ENCODE measurements at places on chromosomes 5 and 9. TPM values are rescaled to one million over a fixed set of nuclear protein-coding genes. Genes with fewer than 3 reads are reported as not detected.

Gene PCDH12
- total RNA-seq: 2.2 TPM

Gene RAI14
- 2.6 TPM for total RNA-seq

Gene DRD1
- total RNA-seq: not detected

Gene GRXCR2
- total RNA-seq: not detected

Gene FOXD4
- total RNA-seq: not detected

Gene SMIM33
- total RNA-seq: 0.37 TPM

Gene RBM27
- total RNA-seq: 28.9 TPM

Gene FCN2
- total RNA-seq: not detected

GRCh38 chr5:64260756-64261155 lies 95.1 kb downstream of the RNF180 start:
- no peaks in the 10 kb centered on the region for H3K4me1 ChIP-seq
- H3K4me3 ChIP-seq: no peak overlapping the region
- no peaks in the 10 kb centered on the region for H3K27me3 ChIP-seq
- no peaks in the 10 kb centered on the region for H3K36me3 ChIP-seq
- DNase-seq: no peak

- DNase-seq: no peak
- H3K27ac ChIP-seq: no peak overlapping the region
- H3K4me1 ChIP-seq: no peaks in the 10 kb centered on the region
- no peaks in the 10 kb centered on the region for H3K36me3 ChIP-seq
- H3K4me3 ChIP-seq: no peak overlapping the region
Measured at GRCh38 chr5:68134669-68135313, 80.8 kb upstream of the PIK3R1 start.

- no peaks in the 10 kb centered on the region for H3K36me3 ChIP-seq
- peaks cover 14% of the 10 kb centered on the region for H3K27me3 ChIP-seq
- H3K4me3 ChIP-seq: no peak overlapping the region
- no peaks in the 10 kb centered on the region for H3K4me1 ChIP-seq
- no peak for DNase-seq
- no peak overlapping the region for H3K27ac ChIP-seq
Measured at GRCh38 chr9:15329539-15330109, 22.6 kb upstream of the TTC39B start.

DNA sequence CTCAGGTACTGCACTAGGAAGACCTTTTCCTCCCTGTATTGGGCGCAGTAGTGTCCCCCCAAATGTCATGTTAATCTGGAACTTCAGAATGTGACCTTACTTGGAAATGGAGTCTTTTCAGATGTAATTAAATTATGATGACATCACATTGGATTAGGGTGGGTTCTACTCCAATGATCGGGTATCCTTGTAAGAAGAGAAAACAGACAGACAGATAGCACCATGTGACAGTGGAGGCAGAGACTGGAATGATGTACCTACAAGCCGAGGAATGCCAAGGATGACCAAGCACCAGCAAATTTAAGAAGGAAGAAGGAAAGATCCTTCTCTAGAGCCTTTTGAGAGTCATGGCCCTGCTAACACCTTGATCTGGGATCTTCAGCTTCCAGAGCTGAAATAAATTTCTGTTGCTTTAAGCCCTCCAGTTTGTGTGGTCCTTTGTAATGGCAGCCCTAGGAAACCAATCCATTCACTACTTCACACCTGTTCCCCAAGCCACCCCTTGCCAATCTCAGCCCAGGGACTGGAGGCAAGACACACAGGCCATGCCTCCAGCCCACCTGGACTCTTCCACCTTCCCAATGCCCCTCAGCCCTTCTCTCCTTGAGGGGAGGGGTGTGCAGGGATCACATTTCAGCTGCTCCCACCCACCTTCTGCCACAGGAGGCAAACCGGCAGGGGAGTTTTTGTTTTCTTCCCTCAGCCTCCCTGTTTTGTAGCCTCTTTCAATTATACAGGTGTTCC lies 1.6 kb downstream of the CCNJL start:
- H3K27ac ChIP-seq: no peak overlapping the region
- DNase-seq: no peak
- peaks cover 5% of the 10 kb centered on the region for H3K4me1 ChIP-seq
- no peak overlapping the region for H3K4me3 ChIP-seq
- no peaks in the 10 kb centered on the region for H3K36me3 ChIP-seq

GRCh38 chr5:72015103-72015548 lies 92.1 kb upstream of the MAP1B start:
- no peaks in the 10 kb centered on the region for H3K36me3 ChIP-seq
- H3K27ac ChIP-seq: no peak overlapping the region
- no peak overlapping the region for H3K4me3 ChIP-seq
- H3K4me1 ChIP-seq: no peaks in the 10 kb centered on the region
- DNase-seq: no peak
- H3K27me3 ChIP-seq: peaks cover 3% of the 10 kb centered on the region

GRCh38 chr5:180810210-180810958 lies 7.8 kb upstream of the MGAT1 start:
- peaks cover 21% of the 10 kb centered on the region for H3K36me3 ChIP-seq
- no peaks in the 10 kb centered on the region for H3K27me3 ChIP-seq
- DNase-seq: peak; percentile 98
- H3K4me3 ChIP-seq: peak overlapping the region; percentile 78

DNA sequence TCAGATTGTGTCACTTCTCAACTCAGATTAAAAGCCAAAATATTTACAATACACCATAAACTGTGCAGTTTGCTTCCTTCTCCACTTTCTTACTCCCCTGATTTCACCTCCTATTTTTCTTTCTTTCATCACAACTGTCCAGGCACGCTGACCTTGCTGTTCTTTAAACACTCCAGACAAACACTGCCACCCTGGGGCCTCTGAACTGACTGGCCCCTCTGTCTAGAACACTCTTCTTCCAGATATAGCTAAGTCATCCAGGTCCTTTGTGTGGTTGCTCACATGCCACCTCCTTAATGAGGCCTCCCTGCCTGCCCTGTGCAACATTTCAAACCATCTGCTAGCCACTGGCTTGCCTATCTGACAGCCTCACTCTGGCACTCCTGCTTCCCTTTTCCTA lies 46.6 kb downstream of the ATG10 start:
- H3K4me1 ChIP-seq: no peaks in the 10 kb centered on the region
- no peak overlapping the region for H3K4me3 ChIP-seq
- H3K27ac ChIP-seq: no peak overlapping the region
- DNase-seq: no peak

GRCh38 chr5:104184264-104184663 lies 621.7 kb upstream of the NUDT12 start:
- no peak overlapping the region for H3K27ac ChIP-seq
- no peaks in the 10 kb centered on the region for H3K4me1 ChIP-seq
- no peaks in the 10 kb centered on the region for H3K36me3 ChIP-seq
- H3K4me3 ChIP-seq: no peak overlapping the region
- H3K27me3 ChIP-seq: no peaks in the 10 kb centered on the region

DNA sequence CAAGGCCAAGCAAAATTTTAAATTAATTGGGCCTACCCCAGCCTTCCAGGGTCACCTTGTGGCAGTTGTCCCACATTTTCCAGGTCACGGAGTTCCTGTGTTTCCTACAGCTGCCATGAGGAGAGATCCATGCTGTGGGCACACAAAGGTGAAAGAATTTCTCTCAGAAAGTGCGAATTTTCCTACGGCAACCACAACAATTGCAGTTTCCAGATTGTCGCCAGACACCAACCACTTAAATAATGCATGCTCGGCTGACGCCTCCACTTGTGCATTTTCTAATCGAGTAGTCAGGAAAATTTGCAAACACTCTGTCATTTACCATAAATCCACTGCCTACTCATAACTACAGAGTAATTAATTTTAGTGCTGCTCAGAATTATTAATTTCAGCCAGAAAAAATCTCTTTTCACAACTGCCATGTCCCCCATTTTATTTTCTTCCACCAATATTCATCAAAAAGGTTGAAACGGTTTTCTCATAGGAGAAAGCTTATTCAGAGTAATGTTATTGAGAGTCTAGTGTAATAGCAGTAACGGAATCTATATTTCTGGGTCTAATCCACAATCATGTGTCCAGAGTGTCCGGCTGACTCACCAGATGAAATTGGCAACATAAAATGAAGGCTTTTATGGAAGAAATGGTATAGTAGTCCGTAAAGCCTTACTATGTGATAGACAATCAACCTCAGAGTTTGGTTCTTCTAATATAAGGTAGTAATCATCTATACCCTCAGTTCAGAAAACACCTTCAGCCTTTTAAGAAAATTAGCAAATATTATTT lies 389.8 kb downstream of the NR2F1-AS1 start:
- no peak overlapping the region for H3K27ac ChIP-seq
- no peaks in the 10 kb centered on the region for H3K4me1 ChIP-seq
- H3K36me3 ChIP-seq: no peaks in the 10 kb centered on the region
- H3K4me3 ChIP-seq: no peak overlapping the region

GRCh38 chr9:8980496-8981013 lies 1181.0 kb upstream of the DMAC1 start:
- no peaks in the 10 kb centered on the region for H3K27me3 ChIP-seq
- H3K4me1 ChIP-seq: no peaks in the 10 kb centered on the region
- no peak overlapping the region for H3K4me3 ChIP-seq
- no peak overlapping the region for H3K27ac ChIP-seq
- no peaks in the 10 kb centered on the region for H3K36me3 ChIP-seq
- DNase-seq: no peak

DNA sequence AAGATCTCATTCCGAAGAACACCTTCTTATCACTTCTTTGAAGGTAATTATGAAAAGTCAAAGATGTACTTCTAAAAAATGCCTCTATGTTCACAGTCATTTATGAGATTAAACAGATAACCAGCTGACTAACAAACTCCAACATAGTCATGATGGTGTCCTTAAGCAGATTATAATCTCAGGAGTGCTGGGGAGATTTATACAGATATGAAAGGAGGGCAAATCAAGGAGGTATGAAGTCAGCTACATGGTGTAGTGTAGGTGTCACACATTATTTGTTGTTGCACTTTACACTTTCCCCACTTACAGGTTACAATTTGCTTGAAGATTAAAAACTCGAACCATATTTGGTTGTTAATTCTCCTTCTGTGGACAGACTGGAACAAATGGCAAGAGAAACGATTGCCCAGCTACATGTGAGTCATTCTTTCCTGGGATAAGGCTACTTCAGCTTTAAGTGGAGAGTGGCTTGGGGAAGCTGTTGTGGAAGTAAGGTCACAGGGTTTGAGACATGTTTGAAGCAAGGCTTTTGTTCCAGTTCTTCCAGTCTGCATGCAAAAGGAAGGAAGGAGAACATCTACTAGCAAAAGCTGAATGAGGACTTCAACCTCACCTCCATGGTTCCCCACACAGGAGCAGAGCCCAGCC lies 320.1 kb downstream of the ADGRV1 start:
- no peak overlapping the region for H3K4me3 ChIP-seq
- peaks cover 40% of the 10 kb centered on the region for H3K27me3 ChIP-seq
- H3K27ac ChIP-seq: no peak overlapping the region
- DNase-seq: no peak
- H3K36me3 ChIP-seq: no peaks in the 10 kb centered on the region
- no peaks in the 10 kb centered on the region for H3K4me1 ChIP-seq

GRCh38 chr5:44441460-44441859 lies 52.2 kb upstream of the FGF10 start:
- DNase-seq: no peak
- no peak overlapping the region for H3K4me3 ChIP-seq
- H3K27me3 ChIP-seq: no peaks in the 10 kb centered on the region
- no peak overlapping the region for H3K27ac ChIP-seq

- H3K27me3 ChIP-seq: no peaks in the 10 kb centered on the region
- H3K36me3 ChIP-seq: peaks cover 2% of the 10 kb centered on the region
- no peak overlapping the region for H3K4me3 ChIP-seq
- no peak for DNase-seq
Measured at GRCh38 chr9:95182854-95183563, 134.5 kb downstream of the FANCC start.

GRCh38 chr9:96025995-96026602 lies 150.6 kb downstream of the ERCC6L2 start:
- H3K4me3 ChIP-seq: no peak overlapping the region
- peak; percentile 67 for DNase-seq
- H3K27me3 ChIP-seq: peaks cover 31% of the 10 kb centered on the region
- no peak overlapping the region for H3K27ac ChIP-seq
- H3K36me3 ChIP-seq: peaks cover 2% of the 10 kb centered on the region
- H3K4me1 ChIP-seq: peaks cover 46% of the 10 kb centered on the region

DNA sequence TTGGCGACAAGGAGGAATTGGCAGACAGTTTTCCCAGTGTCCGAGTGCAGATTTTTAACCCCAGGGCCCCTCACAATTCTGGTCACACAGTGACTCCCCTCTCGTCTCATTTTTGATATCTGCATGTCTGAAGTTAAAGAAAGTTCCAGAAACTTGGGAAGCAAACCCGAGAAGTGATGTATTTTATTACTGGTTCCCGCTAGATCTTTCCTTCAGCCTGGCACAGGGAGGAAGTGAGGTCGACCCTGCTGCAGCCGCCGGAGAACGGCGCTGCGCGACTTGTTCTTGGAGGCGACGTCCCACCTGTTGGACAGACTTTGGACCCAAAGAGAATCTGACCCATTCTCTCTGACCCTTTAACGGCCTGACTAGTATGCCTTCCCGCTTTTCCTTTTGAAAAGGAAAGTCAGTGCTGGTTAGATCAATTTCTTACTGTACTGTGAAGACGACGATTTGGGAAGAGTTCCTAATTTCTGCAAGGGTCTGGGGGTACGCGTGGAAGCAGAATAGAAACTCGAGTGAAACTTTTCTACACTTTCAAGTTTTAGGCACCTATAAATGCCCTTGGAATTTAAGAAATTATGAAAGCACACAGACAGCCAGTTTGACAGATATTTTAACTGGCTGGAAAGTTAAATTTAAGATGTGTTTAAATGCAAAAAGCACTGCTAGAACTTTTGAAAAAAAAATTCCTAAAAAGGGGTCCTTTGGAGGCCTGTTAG lies 744 bp downstream of the OTULIN start:
- peaks cover 37% of the 10 kb centered on the region for H3K36me3 ChIP-seq
- H3K27ac ChIP-seq: peak overlapping the region; percentile 96

DNA sequence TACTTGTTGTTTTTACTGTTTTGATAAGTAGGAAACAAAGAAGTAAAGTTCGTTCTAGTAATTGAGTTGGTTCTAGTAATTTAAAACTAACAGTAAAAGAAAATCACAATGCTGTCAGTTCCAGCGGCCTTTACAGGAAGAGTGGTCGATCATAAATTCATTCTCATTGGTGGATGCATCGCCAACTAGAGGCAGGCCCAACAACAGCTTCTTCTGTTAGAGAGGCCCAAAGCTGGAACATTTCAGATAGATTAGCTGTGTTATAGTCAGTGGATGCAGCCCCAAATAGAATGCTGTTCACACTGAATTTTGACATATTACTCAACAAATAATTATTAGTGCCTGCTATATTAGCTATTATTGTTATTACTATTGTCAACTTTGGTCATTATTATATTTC lies 80.8 kb downstream of the ARRDC3 start:
- no peaks in the 10 kb centered on the region for H3K27me3 ChIP-seq
- no peak for DNase-seq
- peaks cover 2% of the 10 kb centered on the region for H3K36me3 ChIP-seq
- no peak overlapping the region for H3K27ac ChIP-seq
- H3K4me3 ChIP-seq: no peak overlapping the region

GRCh38 chr5:98839469-98840383 lies 66.3 kb downstream of the RGMB start:
- no peaks in the 10 kb centered on the region for H3K36me3 ChIP-seq
- no peaks in the 10 kb centered on the region for H3K4me1 ChIP-seq
- DNase-seq: no peak
- no peak overlapping the region for H3K27ac ChIP-seq

Measured in activated CD4-positive, alpha-beta T cell treated with anti-CD3 and anti-CD28 coated beads, Interleukin-2, amount 10 ng/mL, durations not matched to agents 24 days and 14 days (primary cell).